Pulmonary artery endothelial cell (primary cell): ENCODE measurements at places on chromosomes 16 and 17. TPM values are rescaled to one million over a fixed set of nuclear protein-coding genes. Genes with fewer than 3 reads are reported as not detected.

DNA sequence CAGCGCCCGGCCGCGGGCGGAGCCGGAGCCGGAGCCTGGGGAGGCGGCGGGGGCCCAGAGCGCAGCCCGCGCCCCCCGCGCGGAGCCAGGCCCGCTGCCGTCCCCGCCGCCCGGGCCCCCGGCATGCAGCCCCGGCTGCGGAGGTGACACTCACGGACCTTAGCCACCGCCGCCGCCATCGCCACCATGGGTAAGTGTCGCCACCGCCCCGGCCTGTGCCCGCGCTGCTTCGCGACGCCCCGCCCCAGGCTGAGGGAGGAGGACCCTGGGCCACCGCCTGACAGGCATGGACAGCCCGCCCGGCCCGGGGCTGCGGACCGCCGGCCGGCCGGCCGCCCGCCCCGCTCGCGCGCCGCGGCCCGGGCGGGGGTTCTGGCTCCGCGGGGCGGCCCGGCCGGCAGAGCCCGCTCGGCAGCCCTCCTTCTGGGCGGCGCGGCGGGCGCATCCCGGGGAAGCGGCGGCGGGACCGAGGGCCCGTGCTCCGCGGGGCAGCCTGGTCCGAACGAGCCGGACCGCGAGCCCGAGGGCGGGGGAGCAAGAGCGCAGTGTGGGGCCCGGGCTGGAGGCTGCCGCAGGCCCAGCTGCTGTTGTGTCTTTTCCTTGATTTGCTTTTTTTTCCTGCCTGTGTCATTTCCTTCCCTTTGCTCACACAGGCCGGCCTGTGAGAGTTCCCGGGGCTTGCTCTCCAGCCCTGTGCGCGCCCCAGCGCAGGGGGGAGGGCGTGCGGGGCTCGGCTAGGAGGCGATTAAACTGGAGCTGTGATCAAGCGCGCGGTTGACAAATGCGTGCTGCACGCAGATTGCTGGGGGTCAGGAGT is 565 bp downstream of the MAP3K3 start:
- DNase-seq: peak; percentile 72

GRCh38 chr16:83686726-83687125 is 121.1 kb upstream of the HSBP1 start:
- DNase-seq: no peak

DNA sequence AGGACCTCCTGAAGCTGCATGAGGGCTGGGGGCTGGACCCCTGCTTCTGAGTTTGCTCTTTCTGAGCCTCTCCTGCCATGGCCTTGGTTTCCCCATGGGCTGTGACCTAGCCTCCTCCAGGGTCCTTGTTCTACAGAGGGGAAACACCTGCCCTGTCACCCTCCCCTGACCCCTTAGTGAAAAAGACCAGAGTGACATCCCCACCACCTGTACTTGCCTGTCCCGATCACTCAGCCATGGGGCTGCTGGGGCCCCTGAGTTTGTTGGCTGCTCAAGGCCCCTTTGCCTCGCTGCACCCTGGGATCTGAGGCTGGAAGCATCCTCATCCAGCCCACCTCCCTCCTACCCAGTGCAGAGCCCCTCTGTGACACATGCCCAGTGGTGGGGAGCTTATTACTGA is 800 bp downstream of the NOD2 start:
- DNase-seq: no peak

- no peak for DNase-seq
Observed at GRCh38 chr17:57892820-57893595, 43.2 kb upstream of the MRPS23 start.

- DNase-seq: no peak
Observed at GRCh38 chr16:4746991-4747574, 12.7 kb downstream of the DNAAF8 start.

GRCh38 chr16:30369938-30370455 is 297 bp downstream of the TBC1D10B start:
- DNase-seq: no peak

GRCh38 chr16:89722392-89723278 is 1.3 kb downstream of the ZNF276 start:
- DNase-seq: no peak

GRCh38 chr16:87336434-87337240 is 19.4 kb upstream of the C16orf95 start:
- no peak for DNase-seq

GRCh38 chr17:49590874-49591273 is 15.2 kb downstream of the NXPH3 start:
- DNase-seq: no peak

- DNase-seq: no peak
Observed at GRCh38 chr16:2675714-2676113, 6.6 kb upstream of the KCTD5 start.

DNA sequence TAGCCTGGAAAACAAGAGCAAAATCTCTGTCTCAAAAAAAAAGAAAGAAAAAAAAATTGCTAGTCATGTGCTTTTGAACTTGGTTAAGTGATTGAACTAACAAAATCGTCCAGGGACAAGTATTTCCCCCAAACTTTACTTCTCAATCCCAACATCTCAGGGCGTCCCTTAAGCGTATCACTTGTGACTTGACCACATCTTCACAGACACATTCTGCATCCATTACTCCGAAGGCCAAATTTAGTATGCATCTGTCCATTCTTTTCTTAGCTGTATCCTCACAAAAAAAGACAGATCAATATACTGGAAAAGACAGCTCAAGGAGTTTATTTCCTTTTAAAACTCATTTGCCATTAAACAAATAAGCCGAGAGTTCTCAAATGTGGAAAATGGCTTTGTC is 5.9 kb upstream of the JPT1 start:
- DNase-seq: no peak

- no peak for DNase-seq
Observed at GRCh38 chr17:6639014-6639585, 1.4 kb downstream of the KIAA0753 start.

DNA sequence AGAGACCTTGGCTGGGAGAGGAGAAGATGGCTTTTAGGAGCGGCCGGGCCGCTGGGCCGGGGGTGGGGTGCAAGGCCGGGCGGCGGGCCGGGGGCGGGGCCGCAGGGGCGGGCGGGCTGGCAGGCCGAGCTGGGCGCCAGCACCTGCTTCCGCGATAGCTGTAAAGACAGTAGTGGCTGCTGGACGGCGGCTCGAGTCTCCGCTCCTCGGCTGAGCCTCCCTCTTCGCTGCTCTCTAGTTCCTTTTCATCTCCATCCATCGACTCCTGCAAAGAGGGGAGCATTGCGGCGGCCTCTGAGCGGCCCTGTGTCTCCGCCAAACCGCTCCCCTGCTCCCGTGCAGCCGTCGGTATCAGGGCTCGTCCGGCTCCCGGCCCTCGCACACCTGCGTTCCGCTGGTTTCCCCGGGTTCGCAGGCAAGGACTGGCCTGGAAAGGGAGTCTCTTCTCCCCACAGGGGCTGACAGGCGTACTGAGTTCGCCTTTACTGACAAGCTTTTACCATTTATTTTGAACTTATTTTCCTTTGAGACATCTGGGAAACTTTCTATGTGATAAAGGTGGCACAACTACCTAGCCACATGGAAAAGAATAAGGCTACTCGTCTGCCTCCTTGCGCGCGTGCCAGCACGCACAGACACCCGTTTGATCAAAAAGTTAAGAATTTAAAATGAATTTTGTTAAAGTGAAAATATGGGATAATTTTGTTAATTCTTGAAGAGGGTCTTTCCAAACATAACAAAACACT is at the start of gene C17orf75:
Gene C17orf75 (minus strand): TSS at position 317 of the 746 bp plus-strand sequence. CDS start 34 bp downstream, at position 283.
- no peak for DNase-seq

DNA sequence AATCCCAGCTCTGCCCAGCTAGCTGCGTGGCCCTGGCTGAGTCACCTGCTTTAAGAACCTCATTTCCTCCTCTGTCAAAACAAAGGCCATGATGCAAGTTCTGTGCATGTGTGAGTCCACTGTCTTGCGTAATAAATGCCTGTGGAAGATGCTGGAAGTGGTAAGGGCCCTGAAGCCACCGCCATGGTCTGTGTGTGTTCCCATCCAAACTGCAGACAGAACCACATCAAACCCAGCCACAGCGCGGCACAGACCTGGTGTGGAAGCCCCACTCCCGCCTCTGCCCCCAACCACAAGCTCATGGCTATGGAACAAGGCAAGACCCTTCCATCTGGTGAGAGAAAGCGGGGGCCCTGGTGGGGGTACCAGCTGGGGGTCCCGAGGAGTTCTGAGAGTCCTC is 26.0 kb downstream of the NECAB2 start:
- DNase-seq: no peak

The NECAB2 gene
- 0.04 and 0.20 TPM in 2 replicates for total RNA-seq

The NACA2 gene
- total RNA-seq: 0.18 TPM in 1 of 2 replicates, not detected in the other

The SGSH gene
- total RNA-seq: 13.4 and 16.2 TPM in 2 replicates

The RASL10B gene
- 0.20 and 0.49 TPM in 2 replicates for total RNA-seq

The TBC1D26 gene
- not detected in 2 replicates for total RNA-seq

The CTF1 gene
- total RNA-seq: 0.20 and 0.21 TPM in 2 replicates
